Aortic smooth muscle cell (primary cell): ENCODE measurements at places on chromosomes 2 and 18. TPM values are rescaled to one million over a fixed set of nuclear protein-coding genes. Genes with fewer than 3 reads are reported as not detected.

CD28 gene
- total RNA-seq: under 0.01 TPM in 1 of 2 replicates, not detected in the other

MARCHF4 gene
- total RNA-seq: 2.1 and 4.5 TPM in 2 replicates

PLEKHH2 gene
- 1.9 and 5.7 TPM in 2 replicates for total RNA-seq

DAW1 gene
- total RNA-seq: 1.4 and 4.1 TPM in 2 replicates

TTN gene
- 5.6 and 6.9 TPM in 2 replicates for total RNA-seq

EPHA4 gene
- total RNA-seq: 4.8 and 8.2 TPM in 2 replicates

PASK gene
- 2.4 and 3.7 TPM in 2 replicates for total RNA-seq

MLPH gene
- 0.25 and 2.4 TPM in 2 replicates for total RNA-seq

ACTG2 gene
- 0.56 TPM in 1 of 2 replicates, not detected in the other for total RNA-seq

KLHL14 gene
- total RNA-seq: not detected in 2 replicates

SLC5A7 gene
- not detected in 2 replicates for total RNA-seq

LDLRAD4 gene
- 2.4 and 3.7 TPM in 2 replicates for total RNA-seq

TMEFF2 gene
- total RNA-seq: 0.26 and 0.31 TPM in 2 replicates

SLC39A6 gene
- 101 and 108 TPM in 2 replicates for total RNA-seq

DSC3 gene
- under 0.01 and 0.12 TPM in 2 replicates for total RNA-seq

BOLL gene
- total RNA-seq: not detected in 2 replicates

FN1 gene
- total RNA-seq: 3,653 and 7,001 TPM in 2 replicates

PAIP2B gene
- 0.12 and 0.26 TPM in 2 replicates for total RNA-seq

CLEC4F gene
- total RNA-seq: not detected in 2 replicates

LRP2 gene
- total RNA-seq: not detected in 2 replicates

CIB4 gene
- not detected in 2 replicates for total RNA-seq

UGT1A8 gene
- not detected in 2 replicates for total RNA-seq
